ENCODE measurements at places on chromosomes 16 and 17.

GRCh38 chr16:82639263-82639662 is 12.5 kb downstream of the CDH13 start:
- DNase-seq, result no peak

- DNase-seq, result peak; percentile 83
Measured at GRCh38 chr16:57815987-57816745, 13.9 kb upstream of the KIFC3 start.

- no peak for DNase-seq
Measured at GRCh38 chr16:67345401-67345800, 18.8 kb downstream of the LRRC36 start.

GRCh38 chr17:13351046-13351445 is 250.7 kb downstream of the HS3ST3A1 start:
- DNase-seq, result no peak

- no peak for DNase-seq
Measured at GRCh38 chr17:60909405-60909804, 231.8 kb downstream of the BCAS3 start.

- DNase-seq, result no peak
Measured at GRCh38 chr16:67270931-67271338, 8.4 kb upstream of the PLEKHG4 start.

DNA sequence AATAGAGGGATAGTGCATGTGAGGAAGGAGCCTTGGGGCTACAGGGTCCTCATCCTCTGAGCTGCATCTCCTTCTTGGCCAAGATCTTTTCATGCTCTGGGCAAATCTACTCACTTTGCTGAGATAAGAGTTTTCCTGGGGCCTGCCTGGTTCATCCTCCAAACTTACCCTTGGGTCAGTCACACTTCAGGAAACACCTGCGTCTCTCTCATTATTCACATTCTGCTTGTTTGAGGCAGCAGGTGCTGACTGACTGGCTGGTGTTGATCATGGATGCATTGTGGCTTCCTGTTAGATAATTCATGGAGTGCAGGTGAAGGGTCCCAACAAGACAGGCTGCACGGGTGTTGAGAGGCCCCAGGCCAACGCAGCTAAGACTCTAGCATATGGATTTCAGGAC is 162.6 kb downstream of the SALL1 start:
- DNase-seq, result no peak

Data from kidney (tissue), 22 donors.